ENCODE measurements at places on chromosomes 11 and 22.
A peak's percentile ranks its signal among the peaks of the same experiment; 100 is the strongest.

GRCh38 chr11:130710021-130710420, 206.3 kb downstream of the SNX19 start:
- no peak for DNase-seq

DNA sequence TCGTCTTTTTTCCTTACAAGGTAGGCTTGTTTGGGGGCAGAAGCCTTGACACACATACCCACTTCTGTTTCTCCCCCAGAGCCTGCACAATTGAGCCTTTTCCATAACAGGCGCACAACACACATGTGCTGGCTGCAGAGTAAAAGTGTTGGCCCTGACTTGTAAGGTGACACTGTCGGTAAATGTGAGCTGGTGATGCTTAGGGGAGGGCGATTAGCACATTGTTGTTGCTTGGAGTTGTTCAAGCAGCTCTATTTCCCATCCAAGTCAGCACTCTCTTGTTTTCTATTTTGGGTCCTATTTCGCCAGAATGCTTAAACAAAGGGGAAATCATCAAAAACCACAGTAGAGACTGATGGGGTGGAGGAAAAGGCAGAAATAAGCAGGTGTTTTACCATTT, 51.9 kb upstream of the PTPRJ start:
- no peak for DNase-seq

DNA sequence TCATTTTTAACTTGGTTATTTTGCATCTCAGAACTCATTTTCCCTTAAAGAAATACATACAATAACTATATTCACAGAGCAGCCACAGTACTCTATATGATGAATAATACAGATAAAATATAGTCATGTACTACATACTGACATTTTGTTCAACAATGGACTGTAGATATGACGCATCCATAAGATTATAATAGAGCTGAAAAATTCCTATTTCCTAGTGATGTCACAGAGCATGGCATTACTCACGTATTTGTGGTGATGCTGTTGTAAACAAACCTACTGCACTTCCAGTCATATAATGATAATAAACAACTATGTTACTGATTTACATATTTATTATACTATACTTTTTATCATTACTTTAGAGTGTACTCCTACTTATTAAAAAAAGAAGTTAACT, 38.7 kb downstream of the NARS2 start:
- no peak for DNase-seq

DNA sequence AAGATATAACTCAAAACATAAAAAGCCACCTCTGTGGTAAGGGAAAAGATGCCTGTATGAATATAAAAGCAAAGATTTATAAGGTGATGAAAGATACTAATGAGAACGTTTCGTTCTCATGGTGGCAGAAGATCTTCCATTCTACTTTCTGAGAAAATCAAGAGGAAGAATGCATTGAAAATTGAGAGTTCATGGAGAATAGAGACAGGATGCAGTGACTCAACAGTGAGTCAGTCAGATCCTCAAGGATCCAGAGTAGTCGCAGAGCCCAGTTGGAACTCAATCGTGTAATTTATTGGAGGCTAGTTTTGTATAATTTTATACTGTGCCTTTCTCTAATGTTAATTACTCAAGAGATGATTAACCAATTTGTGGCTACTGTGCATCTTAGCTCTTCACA, 73.3 kb downstream of the ENTHD1 start:
- no peak for DNase-seq

DNA sequence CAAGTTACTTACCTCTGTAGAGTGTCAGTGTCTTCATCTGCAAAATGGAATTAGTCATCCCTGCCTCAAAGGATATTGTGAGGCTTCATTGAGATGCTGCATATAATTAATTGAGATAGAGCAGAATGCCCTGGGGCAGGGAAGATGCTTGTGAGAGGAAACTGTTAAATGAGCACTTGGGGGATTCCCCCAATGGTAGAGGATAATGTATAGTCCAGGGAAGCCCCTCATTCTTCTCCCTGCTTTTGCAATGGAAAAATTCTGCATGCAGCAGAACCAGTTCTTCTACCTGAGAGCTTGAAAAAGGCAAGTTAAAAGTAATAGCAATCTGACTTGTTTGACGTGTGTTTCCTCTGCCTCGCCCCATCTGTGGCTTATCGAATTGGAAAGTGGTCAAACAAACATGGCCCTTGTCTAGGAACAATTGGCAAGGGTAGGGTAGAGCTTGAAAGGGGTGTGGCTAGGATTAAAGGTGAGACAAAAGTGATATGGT, 90.9 kb downstream of the NAV2 start:
- DNase-seq: no peak

- no peak for DNase-seq
Observed at GRCh38 chr11:36750349-36750748, 152.3 kb upstream of the RAG2 start.

GRCh38 chr11:37504060-37504611, 906.1 kb upstream of the RAG2 start:
- no peak for DNase-seq

DNA sequence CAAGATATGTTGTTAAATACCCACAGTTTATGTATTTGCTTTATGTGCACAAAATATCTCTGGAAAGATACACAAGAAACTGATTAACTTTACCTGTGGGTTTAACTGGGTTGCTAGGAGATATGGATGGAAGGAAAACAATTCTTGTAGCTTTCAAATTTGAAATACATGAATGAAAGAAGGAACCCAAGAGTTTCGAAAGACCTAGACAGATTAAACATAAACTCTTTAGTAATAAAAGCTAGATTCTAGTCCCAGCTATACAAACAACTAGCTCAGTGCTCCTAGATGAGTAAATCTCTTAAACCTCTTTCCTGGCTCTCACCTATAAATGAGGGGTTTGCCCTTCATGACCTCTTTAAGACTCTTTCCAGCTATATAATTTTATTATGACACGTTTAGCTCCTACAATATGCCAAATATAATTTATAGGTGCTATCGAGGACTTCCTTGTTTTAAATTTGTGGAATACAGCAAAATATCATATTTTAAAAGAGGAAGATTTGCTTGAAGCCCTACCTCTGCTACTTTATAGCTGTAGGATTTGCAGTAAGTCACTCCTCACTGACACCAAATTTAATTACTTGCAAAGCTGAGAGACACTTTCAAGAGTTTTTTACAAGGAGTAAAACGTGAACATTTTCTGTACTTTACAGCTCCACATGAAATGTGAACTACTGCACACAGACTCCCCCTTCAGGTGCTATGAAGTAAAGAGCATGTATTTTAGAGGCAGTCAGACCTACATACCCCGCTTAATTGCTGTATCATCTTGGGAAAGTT, 50.7 kb downstream of the RRAS2 start:
- no peak for DNase-seq

DNA sequence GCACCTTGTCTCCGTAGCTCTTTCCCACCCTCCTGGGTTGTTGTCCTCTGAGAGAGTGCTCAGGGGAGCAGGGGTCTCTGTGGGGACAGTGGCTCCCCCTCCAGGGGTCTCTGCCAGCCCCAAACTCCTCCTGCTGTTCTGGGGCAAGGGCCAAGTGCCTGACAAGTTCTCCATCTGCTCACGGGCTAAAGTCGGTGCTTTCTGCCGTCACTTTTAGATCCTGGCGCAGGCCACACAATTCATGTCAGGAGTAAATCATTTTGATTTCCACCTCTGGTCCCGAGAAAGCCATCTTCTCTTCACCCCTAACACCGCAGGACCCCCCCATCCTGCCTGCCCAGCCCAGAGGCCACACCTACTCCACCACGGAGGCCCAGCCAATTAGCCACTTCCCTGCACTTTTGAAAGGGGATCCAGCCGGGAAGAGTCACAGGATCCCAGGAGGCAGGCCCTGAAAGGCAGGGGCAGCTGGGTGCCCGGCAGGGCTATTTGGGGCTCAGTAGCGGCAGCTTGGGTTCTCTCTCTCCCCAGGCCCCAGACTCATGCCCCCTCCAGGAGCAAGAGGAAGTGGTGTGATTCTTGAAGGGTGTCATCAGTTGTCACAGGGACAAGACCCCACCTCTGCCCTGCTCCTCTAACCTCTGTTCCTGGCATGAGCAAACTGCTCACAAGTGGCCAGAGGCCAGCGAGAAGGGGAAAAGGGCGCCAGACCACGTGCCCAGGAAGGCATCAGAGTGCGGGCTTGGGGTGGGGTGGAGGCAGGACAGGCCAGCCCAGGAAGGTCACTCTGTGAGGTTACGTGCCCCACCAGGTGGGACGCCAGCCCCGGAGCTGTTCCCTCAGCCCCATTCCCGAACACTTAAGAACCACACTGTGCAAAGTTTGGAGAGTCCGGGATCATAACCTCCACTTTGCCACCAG, 1.3 kb downstream of the MACROD1 start:
- no peak for DNase-seq

GRCh38 chr11:18151581-18151980, 19.2 kb downstream of the MRGPRX3 start:
- no peak for DNase-seq

DNA sequence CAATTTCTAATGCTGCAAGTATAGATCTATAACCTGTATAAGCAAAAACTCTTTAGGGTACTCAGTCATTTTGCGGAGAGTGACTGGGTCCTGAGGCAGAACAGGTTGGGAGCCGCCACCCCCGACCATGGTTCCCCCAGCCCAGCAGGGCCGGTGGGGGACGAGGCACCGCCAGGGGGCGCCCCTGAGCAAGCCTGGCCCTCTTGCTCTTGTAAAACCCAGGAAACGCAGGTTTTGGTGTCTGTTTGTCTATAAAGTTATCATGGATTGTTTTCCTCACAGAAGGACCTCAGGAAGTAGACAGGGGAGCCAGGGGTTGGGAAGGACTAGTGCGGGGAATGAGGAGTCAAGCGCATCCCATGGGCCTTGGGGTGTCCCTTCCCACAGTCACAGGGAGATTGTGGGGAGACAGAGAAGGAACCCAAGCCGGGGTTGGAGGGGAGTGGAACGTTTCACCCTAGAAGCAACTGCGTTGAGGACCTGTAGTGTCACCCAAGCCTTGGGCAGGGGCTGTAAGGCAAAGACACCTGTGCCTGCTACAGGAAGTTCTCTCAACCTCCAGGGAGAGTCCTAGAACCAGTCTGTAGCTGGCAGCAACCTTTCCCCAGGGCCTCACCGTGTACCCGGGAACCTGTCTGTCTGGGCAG, 26.4 kb downstream of the KCTD17 start:
- peak; percentile 75 for DNase-seq

DNA sequence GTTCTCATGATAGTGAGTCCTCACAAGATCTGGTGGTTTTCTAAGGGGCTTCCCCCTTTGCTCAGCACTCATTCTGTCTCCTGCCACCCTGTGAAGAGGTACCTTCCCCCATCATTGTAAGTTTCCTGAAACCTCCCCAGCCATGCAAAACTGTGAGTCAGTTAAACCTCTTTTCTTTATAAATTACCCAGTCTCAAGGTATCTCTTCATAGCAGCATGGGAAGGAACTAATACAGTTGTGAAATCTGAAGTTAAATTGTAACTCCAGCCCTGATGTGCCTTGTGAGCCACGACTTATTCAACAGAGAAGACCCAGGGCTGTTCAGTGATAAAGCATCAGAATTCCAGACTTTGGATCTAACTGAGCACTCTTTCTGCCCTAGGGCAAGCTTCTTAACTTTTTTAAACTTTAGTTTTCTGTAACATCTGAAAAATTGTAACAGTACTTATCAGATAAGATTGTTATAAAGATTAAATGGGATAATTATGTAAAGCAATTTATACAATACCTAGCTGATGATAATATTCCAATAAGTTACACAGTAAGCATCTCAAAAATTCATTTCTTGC, 220.0 kb downstream of the TRPC6 start:
- DNase-seq: no peak

- DNase-seq: no peak
Observed at GRCh38 chr22:30230787-30231461, 15.6 kb downstream of the LIF start.

DNA sequence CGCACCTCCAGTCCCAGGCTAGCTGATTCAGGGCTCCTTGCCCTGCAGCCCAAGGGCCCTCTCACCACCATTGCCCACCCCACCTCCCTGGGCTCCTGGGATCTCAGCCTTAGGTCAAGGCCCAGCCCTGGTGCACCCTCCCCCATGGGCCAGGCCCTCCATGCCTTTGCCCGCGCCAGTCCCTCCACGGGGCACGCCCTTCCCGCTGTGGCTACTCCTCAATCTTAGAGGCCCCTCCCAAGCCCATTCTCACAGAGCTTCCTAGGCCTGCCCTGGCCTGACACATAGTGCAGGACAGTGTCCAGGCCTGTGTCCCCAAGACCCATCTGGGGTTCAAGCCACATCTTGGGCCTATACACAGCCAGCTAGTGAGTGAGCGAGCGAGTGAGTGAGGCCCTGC, 6.9 kb downstream of the GP1BB start:
- no peak for DNase-seq

DNA sequence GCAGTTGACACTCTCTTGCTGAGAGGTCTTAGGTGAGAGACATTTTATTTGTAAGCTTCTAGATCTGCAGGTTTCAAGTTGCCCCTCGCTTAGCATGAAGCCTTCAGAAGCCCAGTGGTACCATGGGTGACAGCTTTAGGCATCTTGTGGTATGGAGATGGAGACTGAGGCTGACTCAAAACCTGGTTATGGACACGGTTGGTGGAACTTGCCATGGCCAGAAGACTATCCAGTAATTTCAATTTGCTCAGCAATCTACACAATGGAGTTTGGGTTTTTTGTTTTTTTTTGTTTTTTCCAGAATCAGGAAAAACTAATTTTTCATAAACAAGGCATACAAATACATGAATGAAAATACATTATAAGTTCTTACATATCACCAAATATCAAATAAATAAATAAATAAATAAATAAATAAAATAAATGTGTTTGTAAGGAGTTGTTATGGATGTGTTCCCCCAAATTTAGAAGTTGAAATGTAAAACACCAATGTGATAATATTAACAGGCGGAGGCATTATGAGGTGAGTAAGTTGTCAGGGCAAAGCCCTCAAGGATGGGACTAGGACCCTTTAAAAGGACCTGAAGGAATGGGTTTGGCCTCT, 22.6 kb downstream of the ETS1 start:
- DNase-seq: no peak

DNA sequence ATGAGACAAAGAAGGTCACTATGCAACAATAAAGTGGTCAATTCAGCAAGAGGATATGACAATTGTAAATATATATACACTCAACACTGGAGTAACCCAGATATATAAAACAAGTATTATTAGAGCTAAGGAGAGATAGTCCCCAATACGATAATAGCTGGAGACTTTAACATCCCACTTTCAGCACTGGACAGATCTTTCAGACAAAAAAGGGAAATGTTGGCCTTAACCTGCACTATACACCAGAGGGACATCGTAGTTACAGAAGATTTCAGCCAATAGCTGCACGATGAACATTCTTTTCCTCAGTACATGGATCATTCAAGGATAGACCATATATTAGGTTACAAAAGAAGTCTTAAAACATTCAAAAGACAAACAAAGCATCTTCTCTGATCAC, 29.9 kb downstream of the PIWIL3 start:
- no peak for DNase-seq

DNA sequence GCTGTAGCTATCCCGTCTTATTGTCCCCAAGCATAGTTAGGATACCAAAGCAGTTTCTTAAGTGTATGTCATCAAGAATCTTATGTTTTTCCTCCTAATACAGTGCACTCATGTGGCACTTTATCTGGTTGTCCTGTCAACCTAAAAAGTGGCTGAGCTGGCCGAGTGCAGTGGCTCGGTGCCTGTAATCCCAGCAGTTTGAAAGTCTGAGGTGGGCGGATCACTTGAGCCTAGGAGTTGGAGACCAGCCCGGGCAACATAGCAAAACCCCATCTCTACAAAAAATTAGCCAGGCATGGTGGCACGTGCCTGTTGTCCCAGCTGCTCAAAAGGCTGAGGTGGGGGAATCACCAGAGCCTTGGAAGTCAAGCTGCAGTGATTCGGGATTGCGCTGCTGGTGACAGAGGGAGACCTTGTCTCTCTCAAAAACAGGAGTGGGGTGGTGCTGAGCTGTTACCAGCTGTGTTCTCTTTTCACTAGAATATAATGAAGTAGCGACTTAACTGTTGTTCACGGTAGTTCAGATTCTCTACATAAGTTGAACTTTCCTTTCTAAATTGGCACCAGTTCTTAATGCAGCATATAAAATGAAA, 48.1 kb downstream of the EP300 start:
- no peak for DNase-seq

Measured in stimulated activated CD8-positive, alpha-beta memory T cell treated with anti-CD3 and anti-CD28 coated beads, Interleukin-2, amount 100 ng/mL, for 1 hour (primary cell).